ENCODE measurements at places on chromosomes 6 and 20.

DNA sequence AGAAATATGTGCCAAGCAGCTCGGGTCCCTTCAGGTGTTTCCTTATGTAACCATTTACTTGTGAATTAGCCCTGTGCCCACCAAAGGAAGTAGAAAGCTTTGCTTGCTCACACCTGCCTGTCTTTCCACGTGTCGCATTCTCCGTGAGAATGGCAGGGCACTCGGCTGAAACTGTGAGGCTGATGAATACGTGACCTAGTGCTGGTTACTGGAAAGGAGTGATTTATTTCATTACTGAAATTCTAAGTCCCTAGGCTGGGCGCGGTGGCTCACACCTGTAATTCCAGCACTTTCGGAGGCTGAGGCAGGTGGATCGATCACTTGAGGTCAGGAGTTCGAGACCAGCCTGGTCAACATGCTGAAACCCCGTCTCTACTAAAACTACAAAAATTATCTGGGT lies 45.9 kb upstream of the TULP1 start:
- DNase-seq: no peak

DNA sequence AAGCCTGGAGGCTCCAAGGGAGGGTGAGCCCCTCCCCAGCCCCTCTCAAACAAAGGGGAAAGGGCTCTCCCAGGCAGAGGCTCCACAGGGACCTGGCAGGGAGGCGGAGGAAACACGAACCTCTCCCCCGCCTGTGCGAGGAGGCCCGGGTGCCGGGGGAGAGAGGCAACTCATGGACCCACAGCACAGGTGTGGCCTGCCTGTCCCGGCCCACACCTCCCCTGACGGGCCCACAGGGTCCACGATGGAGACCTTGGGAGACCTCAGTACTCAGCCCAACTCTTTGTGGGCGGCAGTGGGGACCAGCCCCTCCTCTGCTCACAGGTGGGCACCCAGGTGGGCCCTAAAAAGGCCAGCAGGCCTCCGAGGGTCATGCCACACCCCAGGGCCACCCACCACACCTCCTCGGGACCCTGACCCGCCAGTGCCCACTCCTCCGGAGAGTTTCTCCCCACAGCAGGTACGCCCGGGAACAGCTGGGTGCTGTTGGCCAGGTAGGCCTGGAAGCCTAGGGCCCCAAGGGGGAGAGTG lies 12.2 kb downstream of the LAMA5 start:
- DNase-seq: no peak

GRCh38 chr6:14149053-14149738 lies 31.6 kb downstream of the CD83 start:
- DNase-seq: no peak

- no peak for DNase-seq
These were observed 90.0 kb downstream of the ATP9A start for GRCh38 chr20:51678026-51678697.

DNA sequence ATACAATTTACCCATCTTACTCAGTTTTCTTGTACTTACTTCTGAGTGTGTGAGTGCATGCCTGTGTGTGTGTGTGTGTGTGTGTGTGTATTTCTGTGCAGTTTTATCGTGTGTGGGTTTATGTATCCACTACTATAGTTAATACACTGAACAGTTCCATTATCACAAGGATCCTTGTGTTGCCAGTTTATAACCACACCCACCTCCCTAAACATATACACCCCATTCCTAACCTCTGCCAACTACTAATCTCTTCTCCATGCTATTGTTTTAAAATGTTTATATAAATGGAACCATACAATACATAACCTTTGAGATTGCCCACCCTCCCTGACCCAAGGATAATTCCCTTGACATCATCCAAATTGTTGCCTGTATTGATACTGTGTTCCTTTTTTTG lies 18.7 kb downstream of the POFUT1 start:
- no peak for DNase-seq
